ENCODE measurements at places on chromosomes 2 and 18.
A peak's percentile ranks its signal among the peaks of the same experiment; 100 is the strongest.

DNA sequence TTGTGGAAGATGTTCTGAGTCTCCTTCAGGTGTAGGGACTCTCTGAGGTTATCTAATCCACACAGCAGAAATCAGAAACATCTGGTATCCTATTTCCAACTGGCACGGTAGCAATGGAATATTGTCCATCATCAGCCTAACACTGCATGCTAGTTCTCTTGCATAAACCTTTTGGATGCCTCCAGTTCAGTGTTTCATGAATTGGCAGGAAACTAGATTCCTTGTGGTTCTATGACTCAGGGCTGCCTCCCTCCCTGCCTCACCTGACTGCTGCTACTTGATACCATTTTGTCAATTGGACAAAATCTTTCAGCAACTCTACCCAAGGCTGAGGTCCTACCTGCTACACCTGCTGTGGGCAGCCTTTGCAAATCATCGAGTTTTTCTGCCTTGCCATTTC, 130.9 kb downstream of the TPGS2 start:
- no peak for DNase-seq

- DNase-seq: no peak
These were observed 558.6 kb upstream of the HS6ST1 start for GRCh38 chr2:128876986-128877983.

- no peak for DNase-seq
These were observed 58.0 kb upstream of the TMEM178A start for GRCh38 chr2:39607538-39608262.

DNA sequence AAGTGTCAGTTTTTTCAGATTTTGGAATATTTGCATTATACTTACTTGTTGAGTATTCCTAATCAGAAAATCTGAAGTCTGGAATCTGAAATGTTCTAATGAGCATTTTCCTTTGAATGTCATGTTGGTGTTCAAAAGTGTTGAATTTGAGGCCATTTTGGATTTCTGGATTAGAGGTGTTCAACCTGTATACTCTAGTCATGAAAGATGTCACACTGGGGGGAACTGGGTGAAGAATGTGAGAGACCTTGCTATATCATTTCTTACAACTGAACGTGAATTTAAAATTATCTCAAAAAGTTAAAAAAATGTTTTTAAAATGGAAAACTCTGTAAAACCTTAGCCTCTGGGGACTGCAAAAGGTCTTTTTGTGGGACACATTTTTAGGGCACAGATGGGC, 384.5 kb downstream of the NBAS start:
- DNase-seq: no peak

DNA sequence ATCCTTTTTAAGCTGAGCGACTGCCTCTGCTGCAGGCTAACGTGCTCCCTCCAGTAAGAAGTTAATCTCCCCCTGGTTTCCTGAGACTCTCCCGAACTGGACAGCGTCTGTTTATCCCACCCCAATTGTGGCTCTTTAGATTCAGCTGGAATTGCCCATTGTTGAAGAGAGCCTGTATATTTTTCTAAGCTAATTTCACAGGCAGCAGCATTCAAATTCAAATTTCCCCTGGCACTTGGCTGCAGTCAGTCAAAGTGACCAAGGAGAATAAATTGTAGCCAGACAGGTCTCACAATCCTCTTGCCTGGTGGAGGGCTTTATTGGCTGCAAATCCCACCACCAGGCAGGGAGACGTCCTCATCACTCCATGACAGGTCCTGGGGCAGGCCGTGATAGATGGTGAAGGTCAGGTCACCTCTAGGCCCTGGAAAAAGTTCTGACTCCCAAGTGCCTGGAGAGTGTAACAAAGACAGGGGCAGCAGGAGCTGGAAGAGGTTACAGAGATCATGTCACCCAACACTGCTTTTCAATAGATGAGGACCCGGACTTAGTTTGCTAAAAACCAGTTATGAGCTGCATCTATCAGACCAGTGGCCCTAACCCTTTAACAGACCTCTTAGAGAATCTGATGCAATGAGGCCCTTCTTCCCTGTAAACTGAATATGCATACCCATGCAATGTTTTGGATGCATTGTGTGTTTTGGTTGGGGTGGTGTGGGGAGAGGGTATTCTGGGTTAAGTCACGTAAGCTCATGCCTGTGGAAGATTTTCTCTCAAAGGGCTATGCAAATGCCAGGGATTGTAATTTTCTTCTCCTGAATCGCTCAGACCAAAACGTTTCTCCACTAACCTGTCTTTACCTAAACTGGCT, 32.3 kb upstream of the C18orf32 start:
- DNase-seq: no peak

- DNase-seq: peak; percentile 96
These were observed at the start of gene HAT1 for GRCh38 chr2:171922230-171923022. Gene HAT1 (plus strand): TSS chr2:171922461. CDS start chr2:171922501, 40 bp downstream.

DNA sequence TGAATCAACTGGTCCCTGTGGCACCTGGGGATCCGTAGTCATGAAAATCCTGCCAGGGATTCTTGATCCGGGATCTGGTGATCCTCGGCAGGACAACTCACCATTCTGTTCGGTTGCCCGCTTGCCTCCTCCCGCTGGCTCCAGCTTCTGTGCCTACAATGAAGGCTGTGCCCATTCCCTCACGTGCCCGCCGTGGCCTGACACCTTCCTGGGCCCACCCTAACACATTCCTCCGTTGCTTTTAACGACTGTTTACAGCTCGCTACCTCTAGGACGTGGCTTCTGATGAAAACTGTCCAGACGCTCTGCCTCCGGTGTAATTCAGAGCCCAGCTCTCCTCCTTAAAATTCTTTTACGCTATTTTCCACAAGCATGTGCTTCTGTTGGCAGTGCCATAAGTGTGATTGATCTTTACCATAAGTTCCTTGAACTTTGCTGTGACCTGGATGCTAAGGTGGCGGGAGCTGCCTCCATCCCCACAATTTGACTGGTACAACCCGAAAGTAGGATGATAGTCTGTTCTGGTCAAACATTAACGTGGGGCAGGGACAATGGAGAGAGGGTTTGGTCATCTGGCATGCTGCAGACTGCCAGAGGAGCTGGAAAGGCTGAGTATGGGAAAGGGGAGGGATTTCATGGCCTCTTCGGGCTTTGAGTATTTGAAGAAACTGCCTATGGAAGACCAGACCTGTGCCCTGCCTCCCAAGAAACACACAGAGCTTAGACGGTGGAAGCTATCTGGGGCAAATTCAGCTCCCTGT, 206.8 kb upstream of the TNP1 start:
- DNase-seq: no peak

GRCh38 chr2:220166616-220167015, 539.2 kb downstream of the SLC4A3 start:
- no peak for DNase-seq

DNA sequence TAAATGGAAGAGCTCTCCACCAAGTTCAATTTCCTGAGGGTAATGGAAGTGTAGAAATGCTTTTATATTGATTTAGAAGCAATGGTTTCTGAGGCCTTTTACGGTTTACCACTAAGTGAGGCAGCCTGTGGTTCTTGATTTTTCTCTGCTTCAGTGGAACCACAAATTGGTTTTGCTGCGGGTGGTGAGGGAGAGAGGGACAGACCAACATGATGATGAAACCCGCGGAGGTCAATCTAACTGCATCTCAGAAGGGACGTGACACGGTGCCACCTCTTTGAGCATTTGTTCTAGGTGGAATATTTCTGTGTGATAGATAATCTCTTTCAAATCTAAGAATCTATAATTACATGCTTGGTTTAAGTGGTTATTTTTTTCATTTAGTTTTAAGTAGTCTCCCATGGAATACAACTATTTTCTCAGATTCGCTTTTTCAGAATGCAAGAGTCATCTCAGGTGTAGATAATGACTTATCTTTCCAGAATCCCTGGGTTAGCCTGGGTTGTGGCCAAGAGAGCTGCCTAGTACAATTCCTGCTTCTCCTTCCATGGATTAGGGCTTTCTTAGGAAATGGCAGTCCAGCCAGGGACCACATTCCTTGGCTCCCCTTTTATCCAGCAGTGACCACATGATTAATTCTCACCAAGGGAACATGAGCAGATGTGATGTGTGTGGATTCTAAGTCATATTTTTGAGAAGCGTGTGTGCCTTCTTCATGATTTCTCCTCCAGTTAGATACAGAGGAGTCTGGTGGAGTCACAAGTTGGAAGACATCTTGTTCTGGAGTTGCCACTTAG, 52.5 kb downstream of the KCNE4 start:
- no peak for DNase-seq

- DNase-seq: no peak
These were observed 205.9 kb upstream of the SLC39A10 start for GRCh38 chr2:195451160-195451559.

GRCh38 chr2:175234650-175235049, 53.1 kb upstream of the ATP5MC3 start:
- DNase-seq: no peak

DNA sequence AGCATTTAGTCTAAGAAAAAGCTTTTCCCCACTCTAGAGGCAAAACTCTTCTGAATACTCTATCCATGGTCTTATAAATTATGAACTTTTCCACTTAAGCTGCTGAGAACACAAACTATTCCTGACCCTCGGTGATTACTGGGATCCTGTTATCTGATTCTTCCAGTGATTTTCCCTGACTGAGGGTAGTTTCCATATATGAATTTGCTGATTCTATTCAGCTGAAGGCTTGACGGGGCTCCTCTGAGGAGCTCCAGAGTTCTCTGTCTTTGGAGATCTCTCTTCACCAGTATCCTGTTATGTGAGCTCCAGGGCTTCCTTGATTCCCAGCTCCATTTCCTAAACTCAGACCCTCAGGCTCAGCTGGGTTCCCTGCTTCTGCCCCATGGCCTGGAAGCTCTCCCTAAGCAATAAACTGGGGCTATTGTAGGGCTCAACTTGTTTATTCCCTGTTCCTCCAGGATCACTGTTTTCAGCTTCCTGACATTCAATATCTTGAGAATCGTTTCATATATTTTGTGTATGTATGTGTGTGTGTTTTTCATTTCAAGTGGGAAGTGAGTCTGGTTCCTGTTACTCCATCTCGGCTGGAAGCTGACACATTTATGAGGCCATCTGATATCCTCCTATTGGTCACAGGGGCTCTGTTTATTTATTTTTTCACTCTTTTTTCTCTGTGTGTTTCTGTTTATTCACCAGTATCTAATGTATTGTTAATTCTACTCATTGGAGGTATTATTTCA, 78.2 kb downstream of the ARHGAP28 start:
- DNase-seq: no peak

DNA sequence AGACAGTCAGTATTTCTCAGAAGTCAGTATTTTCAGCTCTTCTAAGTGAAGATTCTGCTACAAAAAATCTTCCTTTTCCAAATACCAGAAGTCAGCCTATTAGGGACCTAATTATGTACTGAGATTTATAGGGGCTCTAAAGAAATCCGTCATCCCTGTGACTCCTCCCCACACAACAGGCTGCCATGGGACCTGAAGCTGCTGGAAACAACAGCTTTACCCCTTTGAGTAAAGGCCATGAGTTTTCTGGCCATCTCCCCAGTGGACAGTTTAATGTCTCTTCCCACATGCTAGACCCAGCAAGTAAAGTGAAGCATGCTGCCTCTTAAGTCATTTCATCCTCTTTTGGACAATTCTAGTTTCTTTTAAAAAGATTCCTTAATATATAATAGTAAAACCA, 255.7 kb upstream of the ACVR2A start:
- no peak for DNase-seq

- no peak for DNase-seq
These were observed 50.4 kb downstream of the PLB1 start for GRCh38 chr2:28546242-28546641.

GRCh38 chr2:107772353-107772752, 54.3 kb upstream of the RGPD4 start:
- peak; percentile 59 for DNase-seq

DNA sequence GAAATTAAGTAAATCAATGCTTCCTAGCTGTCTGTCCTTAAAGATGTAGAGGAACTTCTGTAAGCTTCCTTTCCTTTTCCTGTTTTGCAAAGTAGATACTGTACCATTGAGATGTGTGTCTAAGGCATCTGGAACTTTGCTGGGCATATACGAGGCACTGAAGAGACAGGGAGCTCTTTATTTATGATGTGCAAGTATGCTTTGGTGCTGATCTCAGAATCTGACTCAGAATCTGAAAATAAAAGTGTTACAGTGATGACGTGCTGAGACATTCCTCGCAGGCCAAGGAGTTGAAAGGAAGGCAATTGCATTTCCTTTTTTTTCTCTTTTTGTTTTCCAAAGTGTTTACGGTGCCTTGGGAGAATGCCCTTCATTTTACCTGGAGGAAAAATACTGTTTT, 230.9 kb upstream of the RGPD4 start:
- DNase-seq: no peak

DNA sequence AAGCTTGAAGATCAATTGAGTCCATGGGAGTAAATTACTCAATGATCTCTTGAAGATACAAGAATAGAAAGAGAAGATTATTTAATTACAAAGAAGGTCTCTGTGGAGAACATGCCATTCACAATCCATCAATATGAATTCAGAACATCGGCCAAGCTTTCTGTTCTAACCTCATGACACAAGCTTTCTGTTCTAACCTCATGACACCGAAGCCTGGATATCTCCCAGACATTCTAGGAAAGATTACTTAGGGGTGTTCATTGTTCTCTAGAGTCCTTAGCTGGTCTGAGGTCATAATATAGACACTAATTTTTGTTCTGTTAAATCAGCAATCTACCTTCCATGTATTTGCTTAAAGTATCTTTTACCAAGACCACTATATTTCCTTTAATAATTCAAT, 95.5 kb downstream of the RDH14 start:
- DNase-seq: no peak

DNA sequence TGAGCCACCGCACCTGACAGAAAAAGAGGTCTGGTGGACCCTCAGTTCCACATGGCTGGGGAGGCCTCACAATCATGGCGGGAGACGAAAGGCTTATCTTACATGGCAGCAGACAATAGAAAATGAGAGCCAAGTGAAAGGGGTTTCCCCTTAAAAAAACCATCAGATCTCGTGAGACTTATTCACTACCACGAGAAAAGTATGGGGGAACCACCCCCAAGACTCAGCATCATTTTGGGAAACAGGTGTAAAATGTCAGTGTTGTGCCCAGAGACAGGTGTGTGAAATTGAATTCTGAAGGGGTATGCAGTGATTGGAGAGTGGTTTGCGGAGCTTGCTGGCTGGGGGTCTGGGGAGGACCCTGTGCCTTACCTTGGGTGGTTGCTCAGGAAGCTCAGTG, 4.6 kb upstream of the D2HGDH start:
- DNase-seq: no peak

DNA sequence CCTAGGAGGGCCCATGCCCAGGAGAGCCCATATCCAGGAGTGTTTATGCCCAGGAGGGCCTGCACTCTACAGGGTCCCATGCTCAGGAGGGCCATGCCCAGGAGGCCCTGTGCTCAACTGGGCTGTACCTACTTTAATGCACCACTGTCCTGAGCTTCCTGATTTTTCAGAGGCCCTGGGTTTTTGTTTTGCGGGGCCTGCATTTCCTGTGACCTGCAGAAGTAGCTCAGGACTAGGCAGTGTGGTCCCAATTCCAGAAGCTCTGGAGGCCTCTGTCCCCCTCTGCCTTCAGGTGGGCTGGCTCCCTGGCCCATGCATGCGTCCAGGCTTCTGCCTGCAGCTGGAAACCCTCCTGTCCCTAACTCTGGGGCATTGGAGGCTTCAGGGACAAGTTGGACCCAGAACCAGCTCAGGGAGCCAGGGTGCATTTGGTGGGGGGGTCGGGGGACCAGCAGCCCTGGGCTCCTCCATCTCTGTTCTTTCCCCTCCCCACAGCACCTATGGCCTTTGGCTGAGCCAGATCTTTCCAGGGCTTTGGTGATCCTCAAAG, 10.8 kb downstream of the GPR35 start:
- DNase-seq: no peak

- DNase-seq: no peak
These were observed 62.3 kb upstream of the YWHAQ start for GRCh38 chr2:9693196-9693491.

GRCh38 chr18:57925706-57926105, 118.3 kb upstream of the NEDD4L start:
- no peak for DNase-seq

- DNase-seq: no peak
These were observed 100.2 kb downstream of the ICA1L start for GRCh38 chr2:202771336-202771735.

Data from NCI-H1105 (cell line).